CD4-positive, alpha-beta T cell treated with Interleukin-10 for 1 hour (primary cell): ENCODE measurements at places on chromosomes 4 and X.

GRCh38 chr4:30868111-30868895 lies 148.1 kb downstream of the PCDH7 start:
- no peak for DNase-seq

- no peak for DNase-seq
These were observed 457.2 kb downstream of the GALNTL6 start for GRCh38 chr4:172270397-172270796.

DNA sequence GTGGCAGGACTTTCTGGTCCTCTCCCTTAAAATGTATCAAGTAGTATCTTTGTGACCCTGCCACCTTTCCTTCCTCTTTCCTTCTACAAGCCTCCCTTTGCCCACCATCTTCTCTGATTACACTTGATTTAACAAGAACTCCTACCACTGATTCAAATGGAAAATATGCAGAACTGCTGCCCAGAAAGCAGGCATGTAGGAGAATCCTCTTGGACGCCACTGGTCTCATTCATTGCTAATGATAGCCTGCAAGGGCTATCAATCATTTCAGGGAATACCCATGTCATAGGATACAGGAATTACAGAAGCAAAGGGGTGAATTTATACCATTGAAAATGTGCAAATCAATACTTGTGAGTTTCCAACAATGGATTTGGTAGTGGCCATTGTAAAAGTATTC lies 294.6 kb upstream of the NRK start:
- DNase-seq = no peak

DNA sequence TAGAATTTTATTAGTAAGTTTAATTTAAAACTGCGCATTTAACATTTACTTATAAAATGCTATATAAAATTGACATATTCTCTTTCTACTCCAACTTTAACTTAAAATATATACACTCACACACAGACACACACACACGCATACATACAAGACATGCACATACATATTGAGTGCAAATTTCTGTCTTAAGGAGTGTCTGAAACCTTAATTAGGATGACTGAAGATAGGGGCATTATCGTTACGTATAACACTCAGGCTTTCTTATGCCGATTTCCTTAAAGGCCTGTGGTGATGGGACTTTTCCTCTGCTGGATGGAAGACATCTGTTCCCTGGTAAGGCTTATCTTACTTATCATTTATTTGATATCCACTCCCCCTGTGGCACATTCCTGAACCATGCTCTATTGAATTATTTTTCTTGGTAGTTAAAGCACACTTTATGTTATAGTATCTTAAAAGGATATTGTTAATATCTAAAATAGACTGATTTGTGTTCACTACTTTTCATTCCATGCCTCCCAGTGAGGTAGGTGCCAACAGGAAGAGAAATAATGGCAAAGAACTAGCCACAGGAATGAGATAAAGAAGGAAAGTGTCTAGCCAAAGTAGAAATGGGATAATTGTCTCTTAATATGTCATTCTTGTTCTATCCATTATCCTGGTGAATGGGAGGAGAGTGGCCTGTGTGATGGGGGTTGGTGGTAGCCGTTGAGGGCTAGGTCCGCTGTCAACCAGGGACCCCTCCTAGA lies 92.9 kb upstream of the GPRIN3 start:
- DNase-seq = no peak

GRCh38 chr4:7737268-7737645 lies 202.4 kb downstream of the AFAP1 start:
- DNase-seq = no peak

GRCh38 chr4:176475067-176475466 lies 155.3 kb downstream of the SPCS3 start:
- DNase-seq = no peak

- no peak for DNase-seq
These were observed 68.4 kb downstream of the AR start for GRCh38 chrX:67612231-67612630.

GRCh38 chr4:24570574-24571236 lies 13.6 kb downstream of the DHX15 start:
- DNase-seq = no peak

- DNase-seq = no peak
These were observed 363.6 kb downstream of the FBXO8 start for GRCh38 chr4:173919861-173920260.

DNA sequence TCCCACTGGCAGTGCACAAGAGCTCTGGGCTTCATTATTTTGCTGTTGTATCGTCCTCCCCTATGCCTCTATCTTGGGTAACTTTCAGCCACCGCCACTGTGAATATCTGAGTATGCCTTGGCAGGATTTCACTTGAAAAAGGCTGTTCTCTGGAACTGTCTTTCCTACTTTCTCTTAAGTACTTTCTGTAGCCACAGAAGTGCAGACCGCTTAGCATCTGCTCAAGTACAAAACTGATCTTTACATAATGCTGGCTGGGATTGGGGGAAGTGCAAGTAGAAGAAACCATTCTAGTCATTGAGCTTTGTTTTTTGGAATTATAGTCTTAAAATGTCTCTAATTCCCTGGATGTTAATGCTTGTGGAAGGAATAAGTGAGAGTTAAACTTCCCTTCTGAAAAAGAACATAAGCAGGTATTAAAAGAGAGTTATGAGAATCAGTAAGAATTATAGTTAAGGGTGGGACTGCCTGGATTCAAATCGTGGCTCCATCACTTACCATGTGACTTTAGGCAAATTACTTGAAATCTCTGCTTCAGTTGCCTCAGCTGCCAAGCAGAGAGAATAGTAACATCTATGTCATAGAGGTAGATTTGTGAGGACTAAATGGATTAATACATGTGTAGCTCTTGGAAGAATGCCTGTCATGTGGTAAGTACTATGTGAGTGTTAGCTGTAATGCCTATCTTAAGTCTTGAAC lies 77.5 kb downstream of the MID1IP1 start:
- DNase-seq = no peak

GRCh38 chr4:145061318-145061920 lies 36.6 kb downstream of the ANAPC10 start:
- peak; percentile 54 for DNase-seq

- no peak for DNase-seq
These were observed 332.5 kb downstream of the GRID2 start for GRCh38 chr4:92636038-92636806.

- DNase-seq = no peak
These were observed 33.5 kb downstream of the TAF7L start for GRCh38 chrX:101257448-101258258.

DNA sequence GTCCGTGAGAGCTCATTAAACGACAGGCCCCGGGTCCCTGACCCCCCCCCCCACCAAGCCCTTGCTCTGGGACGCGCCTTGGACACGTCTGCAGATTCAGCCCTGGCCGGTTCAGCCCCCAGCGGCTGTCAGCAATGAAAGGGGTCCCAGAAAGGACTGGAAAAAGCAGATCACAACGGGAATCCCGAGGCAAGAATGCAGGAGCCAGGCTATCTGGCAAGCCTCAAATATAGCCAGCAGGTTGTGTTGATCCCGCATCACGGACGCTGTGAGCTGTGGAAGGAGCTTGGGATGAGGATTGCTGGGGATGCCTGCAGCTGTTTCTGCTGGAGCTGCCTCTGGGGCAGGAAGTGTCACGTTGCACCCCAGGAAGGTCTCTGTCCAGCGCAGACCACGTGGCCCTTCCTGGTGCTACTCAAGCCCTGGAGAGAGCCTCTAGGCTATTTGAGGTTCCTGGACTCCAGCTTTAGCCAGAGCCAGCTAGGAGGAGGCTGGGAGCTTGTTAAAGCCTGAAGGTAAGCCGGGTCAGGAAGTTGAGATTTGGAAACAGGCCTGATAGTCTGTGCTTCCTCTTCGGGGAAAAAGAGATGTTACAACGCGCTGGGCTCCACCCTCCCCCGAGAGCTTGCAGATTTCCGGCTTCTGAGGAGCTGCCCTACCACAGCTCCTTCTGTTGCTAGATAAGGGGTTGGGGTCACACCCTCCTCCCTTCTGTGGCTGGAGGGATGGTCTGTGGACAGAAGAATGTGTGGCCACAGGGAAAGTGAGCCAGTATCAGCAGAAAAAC lies 19.3 kb upstream of the CSF2RA start:
- DNase-seq = peak; percentile 50

DNA sequence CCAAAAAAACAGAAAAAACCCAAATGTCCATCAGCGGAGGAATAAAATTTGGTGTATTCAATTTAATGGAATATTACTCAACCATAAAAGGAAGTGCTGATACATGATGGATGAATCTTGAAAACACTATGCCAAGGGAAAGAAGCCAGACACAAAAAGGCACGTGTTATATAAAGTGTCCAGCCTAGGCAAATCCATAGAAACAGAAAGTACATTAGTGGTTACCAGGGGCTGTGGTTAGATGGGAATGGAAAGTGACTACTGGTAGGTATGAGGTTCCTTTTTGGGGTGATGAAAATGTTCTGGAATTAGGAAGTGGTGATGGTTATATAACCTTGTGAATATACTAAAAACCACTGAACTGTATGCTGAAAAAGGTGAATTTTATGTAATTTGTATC lies 3.5 kb upstream of the CDKL2 start:
- DNase-seq = no peak

GRCh38 chr4:8891646-8892555 lies 20.3 kb upstream of the HMX1 start:
- no peak for DNase-seq

DNA sequence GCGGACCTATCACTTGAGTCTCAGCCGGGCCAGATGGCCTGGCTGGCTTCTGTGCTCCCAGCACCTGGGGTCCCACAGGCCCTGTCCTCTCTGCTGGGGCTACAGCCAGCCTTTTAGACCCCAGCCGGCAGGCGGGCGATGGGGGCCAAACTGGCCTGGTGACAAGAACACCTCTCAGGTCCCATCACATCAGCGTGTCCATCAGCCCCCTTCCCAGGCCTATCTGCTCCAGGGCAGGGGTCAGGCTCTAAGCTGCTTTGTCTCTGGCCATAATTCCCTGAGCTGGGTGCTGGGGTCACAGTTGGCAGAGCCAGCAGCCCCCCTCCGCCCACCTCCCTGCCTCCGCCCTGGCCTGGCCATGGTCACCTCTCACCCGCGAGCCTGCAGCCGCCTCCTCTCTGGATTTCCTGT lies 77.7 kb downstream of the PPP2R2C start:
- DNase-seq = no peak

DNA sequence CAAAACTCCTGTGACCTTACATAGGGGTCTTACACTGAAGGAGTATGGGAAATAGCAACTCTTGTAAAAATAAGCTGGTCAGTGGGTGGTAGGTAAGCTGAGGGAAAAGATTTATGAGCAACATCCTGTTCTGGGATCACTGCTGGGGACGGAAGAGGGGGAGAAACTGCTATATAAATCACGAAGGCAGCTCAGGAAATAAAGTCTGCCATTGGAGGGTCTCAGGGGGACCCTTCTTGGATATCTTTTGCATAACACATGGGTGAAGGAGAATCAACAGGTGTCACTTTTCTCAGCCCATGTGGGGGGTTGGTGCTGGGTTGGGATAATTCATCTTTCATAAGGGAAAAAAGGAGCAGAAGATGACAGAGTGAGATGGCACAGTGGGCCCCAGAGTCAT lies 33.7 kb downstream of the AFF1 start:
- DNase-seq = no peak

DNA sequence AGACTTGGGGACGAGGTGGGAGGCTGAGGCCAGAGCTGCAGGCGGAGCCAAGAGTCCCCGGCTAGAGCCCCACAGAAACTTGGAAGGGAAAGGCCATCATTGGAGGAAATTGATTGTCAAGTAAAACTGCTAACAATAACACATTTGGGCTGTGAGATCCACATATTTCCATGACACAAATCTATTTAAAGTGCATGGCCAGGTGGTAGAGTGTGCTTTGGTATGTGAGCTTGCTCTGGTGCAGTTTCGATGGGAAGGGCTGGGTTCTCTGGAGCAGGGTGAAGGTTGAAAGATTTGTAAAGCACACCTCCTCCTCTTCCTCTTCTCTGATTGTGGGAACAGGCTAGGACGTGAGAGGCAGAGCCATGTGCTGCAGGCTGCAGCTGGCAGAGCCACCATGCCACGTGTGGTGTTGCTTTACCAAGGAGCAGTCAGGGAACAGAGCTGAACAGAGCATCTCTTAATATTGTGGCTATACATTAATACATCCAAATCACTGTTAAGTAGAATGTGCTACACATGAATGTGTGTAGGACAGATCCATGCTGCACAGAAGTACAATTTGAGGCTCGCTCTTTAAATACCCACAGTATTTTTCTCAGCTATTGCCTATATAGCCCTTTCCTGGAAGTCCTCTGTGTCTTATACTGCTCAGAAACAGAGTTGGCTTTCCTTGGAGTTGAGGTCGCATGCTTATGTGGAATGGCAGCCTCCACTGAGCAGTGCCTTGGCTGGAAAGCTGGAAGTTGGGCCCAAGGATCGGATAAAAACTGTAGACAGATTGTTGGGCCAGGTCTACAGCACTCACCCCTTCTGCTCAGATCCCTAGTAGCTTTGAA lies 37.7 kb downstream of the FHDC1 start:
- no peak for DNase-seq

DNA sequence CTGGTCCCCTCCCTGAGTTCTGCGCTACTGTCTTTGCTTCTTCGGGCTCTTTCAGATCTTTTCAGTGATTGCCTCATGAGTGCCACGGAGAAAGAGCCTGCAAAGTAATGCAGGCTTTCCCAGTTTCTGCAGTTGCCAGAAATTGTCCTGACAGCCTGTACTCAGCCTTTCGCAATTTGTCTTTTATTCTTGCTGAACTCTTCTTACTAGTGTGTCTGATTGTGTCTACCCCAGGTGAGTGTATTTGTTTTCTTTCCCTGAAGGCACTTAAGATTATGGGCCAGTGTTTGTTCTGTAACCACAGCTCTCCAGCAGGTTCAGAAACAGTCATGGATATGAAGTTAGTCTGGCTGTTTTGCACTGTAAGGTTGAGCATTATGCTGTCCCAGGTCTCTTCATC lies 47.1 kb downstream of the FAM193A start:
- no peak for DNase-seq

- DNase-seq = no peak
These were observed 57.6 kb downstream of the CNOT6L start for GRCh38 chr4:77761595-77761994.

GRCh38 chr4:55571806-55572205 lies 20.2 kb downstream of the PDCL2 start:
- DNase-seq = no peak

- no peak for DNase-seq
These were observed 161.2 kb downstream of the TENM3 start for GRCh38 chr4:182404376-182404775.

DNA sequence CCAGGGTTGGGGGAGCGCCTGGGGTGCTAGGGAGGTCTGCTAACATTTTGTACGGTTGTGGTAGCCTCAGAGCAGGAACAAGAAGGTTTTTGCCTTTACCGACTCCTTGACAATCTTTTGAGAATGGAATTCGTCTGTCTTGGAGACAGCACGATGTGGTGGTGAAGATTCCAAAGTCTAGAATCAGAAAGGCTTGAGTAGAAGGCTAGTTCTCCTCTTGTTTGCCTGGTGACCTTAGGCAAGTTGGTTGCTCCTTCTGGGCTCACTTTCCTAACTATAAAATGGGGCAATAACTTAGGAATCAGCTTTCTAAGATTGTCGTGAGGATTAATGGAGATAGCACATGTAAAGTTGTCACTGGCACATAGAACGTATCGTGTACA lies 741 bp downstream of the FAM47E start:
- DNase-seq = no peak
